AG10803 (cell line): ENCODE measurements at places on chromosomes 12 and 14.

GRCh38 chr12:19616781-19617180 is 177.5 kb downstream of the AEBP2 start:
- DNase-seq: no peak

DNA sequence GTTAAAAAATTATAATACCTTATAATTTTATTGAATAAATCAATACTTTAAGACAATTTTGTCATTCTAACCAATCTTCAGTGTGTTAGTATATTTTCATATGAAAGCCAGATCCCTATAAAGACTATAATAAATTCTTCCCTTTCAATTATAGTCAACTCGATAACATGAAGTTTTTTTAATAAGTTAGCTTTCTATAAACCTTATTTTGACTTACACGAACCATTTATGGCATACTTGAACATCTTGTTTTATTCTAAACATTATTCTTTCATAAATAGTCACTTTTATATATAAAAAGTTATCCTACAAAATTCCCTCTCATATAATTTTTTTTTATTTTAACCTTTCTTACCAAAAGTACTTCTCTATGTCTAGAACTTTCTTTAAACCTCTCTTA is 1002.3 kb downstream of the TMEM121 start:
- no peak for DNase-seq

GRCh38 chr12:9364224-9365176 is 156.3 kb upstream of the PZP start:
- DNase-seq: peak; percentile 58

- DNase-seq: no peak
These were observed 66.5 kb upstream of the GZMB start for GRCh38 chr14:24700511-24700910.

DNA sequence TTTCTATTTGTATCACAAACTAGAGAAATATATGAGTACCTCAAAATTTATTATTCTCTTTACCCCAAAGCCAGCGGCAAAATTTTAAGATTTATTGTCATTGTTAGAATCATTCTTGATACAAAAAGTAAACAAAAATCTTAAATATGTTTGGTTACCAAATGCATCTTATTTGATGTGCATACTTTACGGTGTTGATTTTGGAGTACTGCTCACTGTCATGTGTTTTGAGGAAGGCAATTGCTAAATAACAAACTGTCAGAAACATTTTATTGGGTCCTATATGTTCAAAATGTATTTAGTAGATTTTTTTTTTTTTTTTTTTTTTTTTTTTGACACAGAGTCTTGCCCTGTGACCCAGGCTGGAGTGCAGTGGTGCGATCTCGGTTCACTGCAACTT is 124.9 kb downstream of the PTPRR start:
- no peak for DNase-seq

GRCh38 chr14:75040507-75040906 is 10.8 kb downstream of the MLH3 start:
- DNase-seq: no peak

GRCh38 chr12:6866163-6866919 is 990 bp upstream of the TPI1 start:
- no peak for DNase-seq

GRCh38 chr12:617304-617915 is 45.8 kb downstream of the NINJ2 start:
- DNase-seq: peak; percentile 12

- DNase-seq: peak; percentile 50
These were observed 1009.5 kb upstream of the TMEM132C start for GRCh38 chr12:127257366-127257935.
